Skin of body (tissue), 3 donors: ENCODE measurements at places on chromosomes 16 and 17. TPM values are rescaled to one million over a fixed set of nuclear protein-coding genes. Genes with fewer than 3 reads are reported as not detected.

DNA sequence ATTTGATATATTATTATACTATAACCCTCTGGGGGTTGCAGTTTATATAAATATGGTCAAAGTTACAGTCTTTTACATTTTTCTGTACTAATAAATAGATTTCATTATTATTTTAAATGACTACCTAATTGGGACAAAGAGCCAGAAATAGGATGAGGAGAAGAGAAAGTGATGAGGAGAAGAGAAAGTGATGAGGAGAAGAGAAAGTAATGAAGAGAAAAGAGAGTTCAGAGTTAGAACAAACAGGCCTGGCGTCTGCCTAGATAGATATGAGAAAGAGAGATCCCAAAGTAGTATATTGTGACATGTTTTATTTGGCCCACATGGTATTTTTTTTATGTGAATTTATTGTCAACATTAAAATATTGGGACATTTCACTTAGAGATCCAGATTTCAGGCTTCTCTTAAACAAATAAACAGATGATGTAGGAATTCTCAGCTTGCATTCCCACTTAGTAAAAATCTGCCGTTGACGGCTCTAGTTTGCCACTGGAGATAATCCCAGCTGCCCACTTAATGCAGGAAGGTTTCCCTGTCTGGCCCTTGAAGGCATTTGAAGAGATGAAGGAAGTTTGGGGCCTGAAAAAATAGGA is 210.7 kb downstream of the STX8 start:
- DNase-seq: no peak

DNA sequence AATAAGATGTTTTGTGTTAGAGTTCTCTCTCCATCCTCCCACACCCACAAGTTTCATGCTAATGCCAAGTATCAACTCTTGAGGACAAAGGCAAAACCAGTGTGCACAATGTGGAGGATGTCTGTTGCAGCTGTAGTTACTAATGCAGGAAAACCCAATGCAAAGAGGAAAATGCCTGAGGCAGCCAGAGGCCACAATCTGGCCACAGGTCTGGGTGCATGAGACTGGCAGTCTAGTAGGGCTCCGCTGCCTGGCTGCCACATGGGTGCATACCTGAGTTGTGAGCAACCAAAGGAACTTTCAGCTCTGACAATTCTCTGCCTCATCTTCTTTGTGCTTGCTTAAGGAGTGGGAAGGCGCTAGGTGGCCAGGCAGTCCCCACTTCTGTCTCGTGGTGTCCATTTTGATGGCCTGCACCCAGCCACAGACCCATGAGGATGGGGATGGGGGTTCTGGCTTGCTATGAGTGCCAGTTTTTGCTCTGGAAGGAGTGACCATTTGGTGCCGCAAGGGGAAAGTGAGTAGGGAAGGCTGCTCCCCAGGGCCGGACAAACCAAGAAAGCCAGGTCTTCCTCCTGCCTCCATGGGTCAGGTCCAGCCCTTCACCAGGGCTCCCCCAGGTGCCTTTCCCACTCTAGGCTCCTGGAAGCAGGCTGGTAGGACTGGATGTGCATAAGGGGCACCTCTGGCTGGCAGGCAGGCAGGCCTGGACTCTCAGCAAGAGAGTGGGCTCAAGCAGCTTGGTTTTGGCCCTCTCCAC is 4.2 kb upstream of the GFOD2 start:
- no peak for DNase-seq

ANKFN1 gene
- 5.5 TPM for total RNA-seq

HBM gene
- total RNA-seq: 89.5 TPM
